HAP-1 (cell line): ENCODE measurements at places on chromosomes 3 and 15.

DNA sequence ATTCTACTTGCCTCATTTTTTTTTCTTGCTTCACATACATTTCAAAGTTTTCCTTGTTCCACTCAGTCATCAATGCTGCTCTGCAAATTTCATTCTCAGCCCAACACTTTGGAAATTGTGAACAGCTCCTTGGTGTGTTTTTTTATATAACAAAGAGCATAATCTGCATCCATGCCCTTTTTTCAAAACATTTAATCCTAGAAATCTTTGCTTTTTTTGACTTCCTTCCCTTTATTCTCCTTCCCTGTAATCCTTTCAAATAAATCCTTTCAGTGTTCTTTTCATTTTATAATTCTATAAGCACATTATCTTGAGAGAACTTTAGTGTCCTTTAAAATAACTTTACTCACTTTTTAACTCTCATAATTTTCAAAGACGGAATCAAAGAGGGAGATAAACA is 1150.8 kb downstream of the SI start:
- peak; percentile 70 for DNase-seq

GRCh38 chr3:186502966-186503712 is 41.0 kb downstream of the CRYGS start:
- no peak for DNase-seq

GRCh38 chr3:6392123-6392522 is 468.8 kb upstream of the GRM7 start:
- no peak for DNase-seq

DNA sequence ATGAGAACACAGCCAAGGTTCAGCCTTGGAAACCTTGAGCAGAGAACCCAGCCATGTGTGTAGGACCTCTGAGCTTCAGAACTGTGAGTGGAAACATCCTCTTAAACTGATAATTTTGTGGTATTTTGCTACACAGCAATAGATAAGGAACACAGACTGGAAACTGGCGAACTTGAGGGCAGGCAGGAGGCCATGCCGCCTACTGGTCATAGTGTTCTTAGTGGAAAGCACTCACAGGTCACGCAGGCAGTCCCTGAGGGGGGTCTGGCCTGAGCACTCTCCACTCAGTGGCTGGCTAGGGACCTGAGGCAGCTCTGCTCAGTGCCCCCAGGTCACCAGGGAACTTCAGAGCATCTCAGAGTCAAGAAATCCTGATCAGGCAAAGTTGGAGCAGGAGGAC is 9.7 kb upstream of the XIRP1 start:
- no peak for DNase-seq

GRCh38 chr15:58503139-58504027 is 71.6 kb downstream of the LIPC start:
- DNase-seq, result no peak

DNA sequence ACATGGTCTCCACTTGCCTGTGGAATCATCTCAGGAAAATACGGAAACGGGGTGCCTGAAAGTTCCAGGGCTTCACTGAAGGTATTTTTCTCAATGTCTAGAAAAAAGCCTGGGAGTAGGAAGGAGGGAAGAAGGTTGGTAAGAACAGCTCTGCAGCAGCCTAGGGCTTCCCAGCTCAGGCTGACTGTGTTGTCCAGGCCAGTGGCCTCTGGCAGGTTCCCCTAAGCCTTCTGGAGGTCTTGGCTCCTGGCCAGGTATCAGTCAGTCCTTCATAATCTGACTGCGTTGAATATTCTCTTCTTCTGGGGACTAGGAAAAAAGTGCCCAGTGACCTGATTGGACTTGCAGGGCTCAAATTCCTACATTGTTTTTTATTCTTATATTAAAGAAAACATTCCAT is 38.6 kb downstream of the SSR3 start:
- no peak for DNase-seq

DNA sequence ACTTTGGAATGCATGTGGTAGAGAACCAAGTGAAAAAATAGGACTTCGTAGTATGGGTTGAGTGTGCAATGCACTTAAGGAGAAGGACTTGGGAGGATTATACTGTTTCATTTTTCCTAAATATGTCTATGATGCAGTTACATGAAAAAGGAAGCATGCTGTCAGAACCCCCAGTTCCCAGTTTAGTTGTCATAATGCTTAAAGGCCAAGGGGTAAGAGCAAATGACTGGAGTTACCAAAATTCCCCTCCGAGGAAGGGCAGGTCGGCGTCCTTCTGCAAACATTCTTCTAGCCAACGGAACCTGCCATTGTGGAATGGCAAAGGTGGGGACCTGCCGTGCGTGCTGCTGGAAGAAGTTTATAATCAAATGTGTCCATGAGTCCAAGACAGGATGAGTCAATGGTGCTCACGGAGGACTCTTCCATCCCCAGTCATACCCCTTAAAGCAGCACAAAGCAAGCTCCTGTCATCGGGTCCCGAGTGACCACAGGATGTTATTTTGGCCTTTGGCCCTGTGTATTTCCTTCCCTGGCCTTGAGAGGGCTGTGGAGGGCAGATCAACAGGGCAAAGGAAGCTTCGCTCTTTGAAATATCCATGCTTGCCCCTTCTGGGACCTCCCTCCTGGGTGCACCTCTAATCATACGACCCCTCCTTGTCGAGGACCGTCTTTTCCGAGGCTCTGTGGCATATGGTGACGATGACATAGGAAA is 93.2 kb downstream of the SLCO3A1 start:
- no peak for DNase-seq

DNA sequence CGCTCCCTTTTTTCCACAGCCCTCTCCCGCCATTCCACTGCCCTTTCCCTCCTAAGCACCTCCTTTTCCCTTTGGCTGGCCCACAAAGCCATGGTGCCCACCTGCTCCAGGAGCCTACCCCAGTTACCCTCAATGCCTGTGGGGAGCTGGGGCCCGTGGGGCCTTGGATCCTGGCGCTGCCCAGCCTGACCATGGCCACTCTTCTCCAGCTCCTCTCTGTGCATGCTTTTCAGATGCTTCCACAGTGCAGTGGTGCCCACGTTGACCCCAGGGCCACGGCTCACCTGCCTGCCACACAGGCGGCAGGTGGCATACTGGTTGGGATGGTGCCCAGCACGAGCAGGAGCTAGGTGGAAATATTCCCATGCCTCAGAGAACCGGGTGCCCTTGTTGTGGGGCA is 1.5 kb downstream of the ZBED2 start:
- DNase-seq, result no peak

GRCh38 chr3:129428376-129429079 is at the start of gene EFCAB12:
TSS of gene EFCAB12 (minus strand) at chr3:129428636. CDS start at chr3:129428488, 148 bp downstream.
- peak; percentile 8 for DNase-seq

DNA sequence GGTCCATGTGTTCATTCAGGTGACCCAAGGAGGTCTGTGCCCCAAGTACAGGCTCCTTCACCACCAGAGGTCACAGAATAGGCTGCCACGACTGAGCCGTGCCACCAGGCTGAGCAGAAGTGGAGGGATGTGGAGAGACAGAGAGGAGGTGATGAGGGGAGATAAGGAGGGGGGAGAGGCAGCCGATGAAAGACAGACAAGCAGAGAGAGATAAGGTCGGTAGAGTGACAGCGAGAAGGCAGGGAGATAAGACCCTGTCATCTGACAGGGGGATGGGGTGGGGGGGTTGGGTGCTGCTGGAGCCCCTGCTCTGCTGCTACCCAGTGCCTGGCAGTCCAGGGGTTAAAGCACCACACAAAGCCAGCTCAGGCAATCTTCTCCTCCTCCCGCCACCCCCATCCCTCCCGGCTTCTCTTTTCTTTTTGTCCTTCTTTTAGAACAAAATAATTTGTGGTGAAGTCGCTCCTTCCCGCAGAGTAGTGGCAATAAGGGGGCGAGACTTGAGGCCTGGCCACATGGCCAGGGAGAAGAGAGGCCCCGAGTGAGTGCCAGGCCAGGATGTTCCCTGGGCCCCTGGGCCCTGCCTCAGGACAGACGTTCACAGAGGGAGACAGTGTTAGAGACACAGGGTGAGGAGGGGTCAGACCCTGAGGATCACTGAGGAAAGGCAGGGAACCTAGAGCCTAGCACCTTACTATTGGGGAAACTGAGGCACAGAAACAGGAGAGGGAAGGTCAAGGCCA is 67.9 kb downstream of the CACNA2D2 start:
- no peak for DNase-seq

- no peak for DNase-seq
Measured at GRCh38 chr3:184806567-184807271, 5.2 kb upstream of the VPS8 start.

DNA sequence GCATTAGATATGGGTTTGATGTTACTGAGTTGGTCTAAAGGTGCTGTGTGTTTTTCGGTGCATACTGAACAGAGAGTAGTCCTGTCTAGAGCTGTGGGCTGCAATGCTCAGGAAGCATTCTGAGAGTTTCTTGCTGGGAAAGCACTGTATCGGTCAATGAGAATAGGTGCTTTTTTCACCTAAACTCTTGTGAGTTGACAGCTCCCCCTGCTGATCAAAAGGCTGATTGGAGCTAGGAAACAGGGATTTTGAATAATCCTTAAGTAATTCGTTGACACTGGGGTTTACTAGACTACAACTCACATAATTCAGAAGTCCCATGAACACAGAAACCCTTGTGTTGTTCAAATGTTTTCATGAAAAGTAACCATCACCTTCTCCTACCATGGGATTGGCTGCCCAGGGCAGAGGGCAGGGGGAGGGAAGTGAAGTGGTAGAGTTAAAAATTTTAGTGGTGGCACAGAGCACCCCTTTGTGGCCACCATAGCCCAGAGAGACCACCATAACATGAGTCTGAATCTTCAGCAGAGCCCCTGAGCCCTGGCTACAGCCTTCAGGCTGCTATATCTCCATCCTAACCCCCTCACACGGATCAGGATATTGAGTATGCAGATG is 13.0 kb upstream of the MANF start:
- peak; percentile 67 for DNase-seq

DNA sequence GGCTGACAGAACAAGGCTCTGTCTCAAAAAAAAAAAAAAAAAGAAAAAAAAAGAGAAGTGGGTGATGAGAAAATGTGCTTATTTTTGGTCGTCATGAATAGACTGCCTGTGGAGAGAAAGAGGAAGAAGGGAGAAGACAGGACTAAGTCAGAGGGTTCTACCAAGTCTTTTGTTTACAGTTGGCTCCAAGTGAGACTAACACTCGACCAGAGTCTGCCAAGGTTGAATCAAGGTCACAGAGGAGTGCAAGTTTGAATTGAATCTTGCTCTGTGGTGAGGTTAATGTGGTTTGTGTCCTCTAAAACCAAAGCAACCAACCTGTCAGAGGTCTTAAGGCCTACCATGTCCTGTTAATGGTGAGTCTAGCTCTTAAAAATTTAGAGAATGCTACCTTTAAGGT is 334.1 kb upstream of the GRM7 start:
- DNase-seq, result no peak

DNA sequence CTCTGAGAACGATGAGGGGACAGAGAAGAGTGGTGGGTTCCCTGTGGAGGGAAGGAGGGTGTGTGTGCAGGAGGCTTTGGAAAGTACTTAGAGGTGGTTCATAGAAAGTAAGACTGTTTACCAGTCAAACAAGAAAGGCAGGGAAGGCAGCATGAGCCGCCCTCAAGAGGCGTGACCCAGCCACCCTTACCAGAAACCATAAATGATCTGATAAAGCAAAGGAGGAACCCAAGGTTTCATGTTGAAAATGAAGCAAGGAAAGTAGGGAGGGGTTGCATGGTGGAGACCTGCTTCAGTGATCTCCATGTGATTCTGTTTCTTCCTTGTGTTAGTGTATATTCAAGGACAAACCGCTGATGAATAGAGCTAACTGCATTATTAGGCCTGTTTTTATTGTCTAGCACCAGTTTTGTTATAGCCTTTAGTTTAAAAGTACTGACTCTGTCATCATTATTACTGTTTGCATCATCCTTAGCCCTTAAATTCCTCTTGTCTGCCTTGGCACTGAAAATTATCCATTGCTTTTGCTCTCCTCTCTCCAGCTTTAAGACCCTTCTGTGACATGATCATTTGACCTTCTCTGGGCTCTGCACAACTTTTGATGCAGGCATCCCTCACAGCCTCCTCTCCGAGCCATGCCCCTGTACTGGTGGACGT is 96.1 kb downstream of the STAC start:
- no peak for DNase-seq

DNA sequence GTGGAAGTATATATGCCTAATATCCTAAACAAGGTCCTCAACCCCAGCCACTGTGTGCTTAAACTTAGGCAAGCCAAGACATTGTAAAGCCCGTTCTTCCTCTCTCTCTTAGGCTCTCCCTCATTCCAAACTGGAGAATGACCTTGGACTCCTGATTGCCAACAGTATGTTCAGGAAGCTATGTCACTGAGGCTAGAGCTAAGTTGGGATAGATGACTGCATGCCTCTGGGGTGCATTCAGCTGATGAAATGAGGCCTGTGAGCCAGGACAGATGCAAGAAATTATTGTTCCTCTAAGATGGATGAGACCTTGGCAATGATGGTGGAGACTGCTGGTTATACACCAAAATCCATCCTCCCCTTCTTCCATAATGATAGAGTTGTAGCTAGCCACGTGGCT is 27.9 kb upstream of the TBC1D21 start:
- DNase-seq, result no peak

DNA sequence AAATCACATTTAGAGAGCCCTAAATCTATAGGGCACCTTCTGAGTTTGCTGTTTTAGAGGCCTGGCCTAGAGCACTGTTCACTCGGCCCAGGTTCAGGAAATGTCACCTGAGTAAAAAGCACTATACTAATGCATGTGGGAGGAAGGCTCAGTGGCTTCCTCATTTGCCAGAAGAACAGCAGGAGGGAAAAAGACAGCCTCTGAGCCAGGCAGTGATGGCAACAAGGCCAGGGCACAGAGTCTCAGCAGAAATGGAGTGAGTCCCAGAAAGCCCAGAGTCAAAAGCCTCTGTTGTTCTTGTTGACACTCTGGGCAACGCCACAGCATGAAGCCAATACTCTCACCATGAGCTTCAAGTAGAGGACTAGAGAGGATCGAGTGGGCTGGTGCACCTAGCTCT is 25.9 kb downstream of the LTF start:
- DNase-seq, result no peak

GRCh38 chr15:87142096-87142495 is 1062.4 kb downstream of the AGBL1 start:
- no peak for DNase-seq

DNA sequence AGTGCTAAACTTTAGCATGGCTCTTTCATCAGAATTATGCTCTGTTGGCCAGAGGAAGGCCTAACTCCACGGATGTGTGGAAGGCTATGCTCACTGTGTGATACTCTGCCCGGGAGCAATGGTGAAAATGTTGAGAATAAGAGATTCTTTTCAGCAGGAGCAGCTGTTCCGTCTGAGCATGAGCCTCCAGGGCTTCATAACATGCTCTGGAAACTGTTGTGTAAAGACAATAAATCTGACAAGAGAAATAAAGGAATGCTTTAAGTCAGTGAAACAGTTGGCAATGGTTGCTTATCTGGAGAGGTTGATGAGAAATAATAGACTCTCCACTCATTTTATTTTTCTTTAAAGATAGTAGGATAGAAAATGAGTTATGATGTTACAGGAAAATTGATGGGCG is 269.8 kb downstream of the DIPK2A start:
- DNase-seq, result no peak

GRCh38 chr3:192920411-192920810 is 2.8 kb upstream of the MB21D2 start:
- no peak for DNase-seq
